ENCODE measurements at places on chromosomes 16 and 17. TPM values are rescaled to one million over a fixed set of nuclear protein-coding genes. Genes with fewer than 3 reads are reported as not detected.

- DNase-seq: no peak
Measured at GRCh38 chr16:62732092-62732491, 695.9 kb upstream of the CDH8 start.

GRCh38 chr17:38942696-38943334, 17.4 kb downstream of the LASP1NB start:
- DNase-seq: no peak

DNA sequence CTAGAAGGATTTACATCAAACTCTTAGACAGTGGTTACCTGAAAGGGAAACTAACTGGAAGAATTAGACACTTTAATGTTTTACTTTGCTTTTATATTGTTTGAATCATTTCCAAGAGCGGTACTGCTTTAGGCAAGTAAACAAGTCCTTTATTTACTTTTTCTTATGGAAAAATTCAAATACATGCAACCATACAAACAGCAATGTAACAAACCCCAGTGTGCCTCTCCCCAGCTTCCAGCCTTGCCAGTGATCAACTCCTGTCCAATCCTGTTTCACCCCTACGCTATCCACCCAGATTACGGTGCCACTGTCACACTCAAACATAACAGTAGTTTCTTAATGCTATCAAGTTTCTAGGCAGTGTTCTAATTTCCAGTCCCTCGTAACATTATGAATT, 85.9 kb downstream of the C16orf95 start:
- DNase-seq: no peak

DNA sequence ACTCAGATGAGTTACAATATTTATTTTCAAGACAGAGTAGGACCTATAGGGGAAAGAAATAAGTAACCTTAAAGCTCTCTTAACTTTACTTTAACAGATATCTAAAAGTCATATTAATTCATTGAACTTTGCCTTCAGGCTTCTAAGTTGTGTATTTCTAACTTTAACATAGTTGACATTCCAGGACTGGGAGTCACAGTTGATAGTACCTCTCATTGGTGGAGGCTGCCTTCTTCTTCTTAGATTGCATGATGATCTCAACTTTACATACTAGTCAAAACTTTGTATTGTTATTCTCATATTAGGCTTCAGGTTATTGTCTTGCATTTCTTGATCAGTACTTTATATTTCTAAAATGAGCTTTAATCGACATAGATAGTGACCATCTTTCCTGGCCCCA, 350.1 kb upstream of the KIF2B start:
- no peak for DNase-seq

- no peak for DNase-seq
Measured at GRCh38 chr17:77883213-77883650, 75.3 kb upstream of the TNRC6C start.

- DNase-seq: no peak
Measured at GRCh38 chr17:76050538-76051467, 21.5 kb downstream of the SRP68 start.

DNA sequence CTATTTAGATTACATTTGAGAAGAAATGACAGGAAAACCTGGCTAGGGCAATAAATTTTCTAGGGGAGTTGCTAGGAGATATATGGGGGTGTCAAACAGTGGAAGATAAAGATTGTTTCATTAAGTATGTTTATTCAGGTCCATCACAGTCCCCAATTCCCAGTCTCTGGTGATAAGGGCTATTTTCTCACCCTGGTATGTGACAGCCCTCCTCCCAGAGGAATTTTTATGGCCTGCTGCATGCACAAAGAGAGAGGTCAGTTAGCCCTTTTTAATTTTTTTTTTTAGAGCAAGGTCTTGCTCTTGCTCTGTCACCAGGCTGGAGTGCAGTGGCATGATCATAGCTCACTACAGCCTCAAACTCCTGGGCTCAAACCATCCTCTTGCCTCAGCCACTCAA, 53.6 kb upstream of the ATF7IP2 start:
- DNase-seq: no peak

- no peak for DNase-seq
Measured at GRCh38 chr16:1520461-1520860, 13.0 kb upstream of the TMEM204 start.

DNA sequence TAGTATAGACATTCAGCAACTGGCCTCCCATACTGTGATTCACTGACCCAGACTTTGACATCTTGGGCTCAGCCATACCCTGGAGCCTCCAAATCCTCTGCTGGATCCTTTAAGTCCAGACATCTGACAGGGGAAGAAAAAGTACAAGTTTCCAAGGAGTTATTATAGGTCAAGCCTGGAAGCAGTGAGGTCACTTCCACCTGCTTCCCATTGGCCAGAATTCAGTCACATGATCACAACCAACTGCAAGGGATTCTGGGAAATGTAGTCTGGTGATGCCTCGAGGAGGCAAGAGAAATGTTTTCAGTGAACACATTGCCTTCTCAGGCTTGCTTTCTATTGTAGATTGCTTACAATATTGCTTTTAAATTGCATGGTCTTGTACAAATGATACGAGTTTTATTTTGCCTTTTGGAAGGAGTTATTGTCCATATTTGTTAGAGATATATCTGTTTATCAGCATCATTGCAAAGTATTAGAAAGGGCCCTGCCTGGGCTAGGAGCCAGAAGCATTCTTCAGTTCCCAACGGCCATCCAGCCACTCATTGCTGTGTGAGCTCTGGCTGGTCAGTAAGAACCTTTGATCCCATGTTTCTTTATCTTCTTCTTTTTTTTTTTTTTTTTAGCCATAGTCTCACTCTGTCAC, 696.9 kb downstream of the WWOX start:
- no peak for DNase-seq

DNA sequence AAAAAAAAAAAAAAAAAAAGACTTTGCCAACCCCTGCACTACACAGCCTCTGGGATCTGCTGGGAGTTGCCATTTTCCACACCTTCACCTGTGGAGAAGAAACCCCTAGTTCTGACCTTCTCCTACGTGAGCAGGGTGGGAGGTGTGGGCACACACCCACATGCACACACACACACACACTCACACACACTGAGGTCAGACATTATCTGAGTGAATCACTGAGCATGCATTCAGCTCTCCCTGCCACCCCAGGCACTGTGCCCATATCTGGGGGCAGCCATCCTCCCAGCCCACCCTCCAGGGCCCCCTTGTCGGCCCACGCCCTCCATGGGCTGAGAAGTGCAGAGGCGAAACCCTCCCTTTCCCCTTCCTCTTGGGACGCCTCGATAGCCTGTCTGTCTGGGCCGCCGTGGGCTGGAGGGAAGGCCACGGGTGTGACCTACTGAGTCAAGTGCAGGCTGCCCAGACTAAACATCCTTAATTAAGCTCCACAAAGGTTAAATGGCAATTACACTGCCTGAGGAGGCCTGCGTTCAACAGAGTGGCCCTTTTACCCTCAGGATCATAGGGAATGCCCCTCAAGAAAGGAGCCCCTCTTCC, 143.8 kb downstream of the C16orf95 start:
- DNase-seq: no peak

DNA sequence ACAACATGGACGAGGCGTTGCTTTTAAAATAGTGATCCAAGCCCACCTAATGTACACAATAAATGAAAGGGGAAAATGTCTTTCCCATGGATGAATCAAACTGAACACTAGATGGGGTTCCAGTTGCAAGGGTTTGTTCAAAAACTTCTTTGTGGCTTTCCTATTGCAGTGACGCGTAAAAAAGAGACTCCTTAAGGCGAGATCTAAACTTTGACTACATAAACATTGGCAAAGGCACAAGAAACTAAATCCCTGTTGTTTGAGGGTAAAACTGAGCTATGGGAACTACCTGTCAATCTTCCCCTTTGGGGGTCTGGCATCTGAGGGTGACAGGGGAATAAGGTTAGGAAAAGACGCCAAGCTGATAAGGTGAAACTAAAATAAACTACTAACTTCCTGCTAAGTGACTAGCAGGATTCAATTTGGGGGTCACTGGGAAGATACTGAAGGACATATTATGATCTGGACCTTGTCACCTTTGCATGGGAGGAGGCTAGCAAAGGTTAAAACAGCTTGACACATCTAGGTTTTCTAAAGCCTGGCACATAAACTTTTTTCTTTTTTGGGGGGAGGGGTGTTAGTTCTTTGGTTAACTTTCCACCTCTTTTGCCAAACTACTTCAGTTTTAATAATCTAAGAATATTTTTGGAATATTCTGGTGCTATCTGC, 4.7 kb downstream of the SALL1 start:
- DNase-seq: no peak

DNA sequence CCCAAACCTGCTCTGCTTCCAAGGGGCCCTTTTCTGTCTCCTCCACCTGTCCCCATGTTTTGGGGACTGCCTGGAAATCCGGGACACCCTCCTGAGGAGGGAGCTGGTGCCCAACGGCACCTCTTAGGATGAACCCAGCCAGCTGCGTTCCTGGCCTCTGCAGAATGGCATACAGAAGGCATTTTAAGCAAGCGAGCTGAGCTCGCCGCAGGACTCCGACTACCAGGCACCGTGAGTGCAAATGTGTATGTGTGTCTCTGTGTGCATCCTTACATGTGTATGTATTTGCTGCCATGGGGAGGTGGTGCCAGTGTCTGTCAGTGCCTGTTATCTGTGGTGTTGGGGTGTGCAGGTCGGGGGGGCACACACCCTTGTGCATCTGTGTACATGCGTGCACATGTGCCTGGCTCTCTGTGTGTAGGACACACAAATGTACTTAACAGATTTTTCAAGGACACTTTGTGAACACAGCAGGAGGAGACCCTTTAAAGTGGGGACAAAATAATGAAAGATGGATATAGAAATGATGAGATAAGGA, 39.3 kb downstream of the ABAT start:
- no peak for DNase-seq

DNA sequence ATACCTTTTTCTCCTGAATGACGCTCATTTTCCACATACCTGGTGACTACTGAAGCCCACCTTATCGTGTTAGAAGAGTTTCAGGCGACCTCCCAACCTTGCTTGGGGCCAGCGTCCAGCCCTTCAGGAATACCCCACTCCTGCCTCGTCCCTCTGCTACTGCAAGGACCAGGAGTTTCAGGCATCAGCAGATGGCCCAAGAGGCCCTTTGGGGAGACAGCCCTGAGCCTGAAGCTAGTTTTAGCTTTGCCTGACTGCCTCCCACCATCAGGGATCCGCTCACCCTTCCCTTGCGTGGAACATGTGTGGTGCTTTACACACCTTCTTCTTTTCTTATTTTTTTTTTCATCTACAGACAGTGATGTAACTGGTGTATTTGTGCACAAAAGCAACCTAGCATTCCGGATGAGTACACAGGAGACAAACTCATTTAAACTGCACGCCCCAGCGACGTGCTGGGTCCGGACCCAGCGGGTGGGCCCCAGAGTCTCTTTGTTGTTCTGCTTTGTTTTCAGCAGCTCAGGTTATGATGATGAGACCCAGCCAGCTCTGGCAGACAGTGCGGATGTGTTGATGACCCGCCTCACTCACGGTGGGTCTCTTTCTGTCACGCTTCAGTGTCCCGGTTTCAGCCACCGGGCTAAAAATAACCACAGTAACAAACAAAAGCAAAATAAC, 242.4 kb downstream of the C16orf95 start:
- DNase-seq: no peak

GRCh38 chr17:42642336-42642735, 16.7 kb upstream of the TUBG2 start:
- no peak for DNase-seq

- DNase-seq: no peak
Measured at GRCh38 chr16:80300876-80301275, 239.9 kb upstream of the DYNLRB2 start.

- DNase-seq: no peak
Measured at GRCh38 chr16:85970738-85971137, 71.8 kb downstream of the IRF8 start.

DNA sequence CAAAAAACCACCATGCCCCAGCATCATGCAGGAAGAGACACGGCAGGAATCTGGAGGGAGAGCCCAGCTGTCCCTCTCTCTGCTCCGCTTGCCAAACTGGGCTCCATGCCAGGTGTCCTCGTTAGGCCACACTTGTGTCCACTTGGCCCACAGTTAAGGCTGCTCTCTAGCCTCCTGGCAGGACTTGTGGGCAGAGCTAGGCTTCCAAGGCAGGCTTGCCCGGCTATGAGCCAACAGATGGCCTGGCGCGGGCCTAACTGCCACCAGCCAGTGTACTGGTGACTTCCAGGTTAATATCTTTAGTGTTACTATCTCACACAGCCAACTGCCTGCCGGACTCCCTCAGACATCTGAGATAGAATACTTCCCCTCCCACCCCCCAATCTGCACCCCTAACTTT, 10.6 kb downstream of the ATP6V0D1 start:
- no peak for DNase-seq

DNA sequence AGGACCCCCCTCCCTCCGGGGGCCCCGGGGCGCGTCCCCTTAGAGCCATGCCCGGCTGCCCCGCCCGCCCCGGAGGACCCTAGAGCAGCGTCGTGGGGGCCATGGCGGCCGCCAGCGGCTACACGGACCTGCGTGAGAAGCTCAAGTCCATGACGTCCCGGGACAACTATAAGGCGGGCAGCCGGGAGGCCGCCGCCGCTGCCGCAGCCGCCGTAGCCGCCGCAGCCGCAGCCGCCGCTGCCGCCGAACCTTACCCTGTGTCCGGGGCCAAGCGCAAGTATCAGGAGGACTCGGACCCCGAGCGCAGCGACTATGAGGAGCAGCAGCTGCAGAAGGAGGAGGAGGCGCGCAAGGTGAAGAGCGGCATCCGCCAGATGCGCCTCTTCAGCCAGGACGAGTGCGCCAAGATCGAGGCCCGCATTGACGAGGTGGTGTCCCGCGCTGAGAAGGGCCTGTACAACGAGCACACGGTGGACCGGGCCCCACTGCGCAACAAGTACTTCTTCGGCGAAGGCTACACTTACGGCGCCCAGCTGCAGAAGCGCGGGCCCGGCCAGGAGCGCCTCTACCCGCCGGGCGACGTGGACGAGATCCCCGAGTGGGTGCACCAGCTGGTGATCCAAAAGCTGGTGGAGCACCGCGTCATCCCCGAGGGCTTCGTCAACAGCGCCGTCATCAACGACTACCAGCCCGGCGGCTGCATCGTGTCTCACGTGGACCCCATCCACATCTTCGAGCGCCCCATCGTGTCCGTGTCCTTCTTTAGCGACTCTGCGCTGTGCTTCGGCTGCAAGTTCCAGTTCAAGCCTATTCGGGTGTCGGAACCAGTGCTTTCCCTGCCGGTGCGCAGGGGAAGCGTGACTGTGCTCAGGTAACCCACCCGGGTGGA, 759 bp downstream of the ALKBH5 start:
- DNase-seq: peak; percentile 69

- no peak for DNase-seq
Measured at GRCh38 chr16:54817432-54817831, 113.2 kb upstream of the IRX5 start.

DNA sequence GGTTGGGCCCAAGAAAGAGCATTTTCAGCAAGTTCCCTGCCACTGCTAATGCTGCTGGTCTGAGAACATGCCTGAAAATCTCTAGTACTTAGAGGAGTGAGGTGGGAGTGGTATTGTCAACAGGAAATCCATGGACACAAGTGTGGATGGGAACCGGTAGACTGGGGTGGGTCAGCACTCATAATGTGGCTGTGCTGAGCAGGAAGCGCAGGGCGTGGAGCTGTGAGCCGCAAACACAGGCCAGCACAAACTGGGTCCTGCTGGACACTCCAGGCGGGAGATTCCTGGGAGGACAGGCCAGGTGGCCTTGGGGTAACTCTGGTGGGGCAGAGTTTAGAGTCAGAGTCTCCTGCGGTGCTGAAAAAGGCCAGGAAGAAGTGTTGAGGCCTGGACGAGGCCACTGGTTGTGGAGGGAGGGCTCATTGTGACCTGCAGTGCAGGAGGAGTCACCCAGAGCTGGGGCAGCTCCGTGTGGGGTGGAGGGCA, 62.6 kb downstream of the BANP start:
- DNase-seq: no peak

The PIMREG gene
- total RNA-seq: 21.1 TPM

The RNF213 gene
- 488 TPM for total RNA-seq

The CPNE7 gene
- total RNA-seq: 4.3 TPM

The TEDC2 gene
- 16.0 TPM for total RNA-seq

The GNG13 gene
- total RNA-seq: not detected

The KRTAP1-1 gene
- not detected for total RNA-seq

The RASD1 gene
- total RNA-seq: 1.3 TPM

The LGALS9C gene
- total RNA-seq: 5.9 TPM

Data from activated naive CD8-positive, alpha-beta T cell treated with anti-CD3 and anti-CD28 coated beads, Interleukin-2, amount 10 ng/mL, durations not matched to agents 7 days and 5 days (primary cell).